Panc1 (cell line): ENCODE measurements at places on chromosomes 2 and 18. TPM values are rescaled to one million over a fixed set of nuclear protein-coding genes. Genes with fewer than 3 reads are reported as not detected.

- no peak for DNase-seq
Observed at GRCh38 chr18:63158676-63159291, 160.8 kb downstream of the BCL2 start.

- no peak for DNase-seq
Observed at GRCh38 chr2:120314690-120315366, 31.1 kb upstream of the INHBB start.

DNA sequence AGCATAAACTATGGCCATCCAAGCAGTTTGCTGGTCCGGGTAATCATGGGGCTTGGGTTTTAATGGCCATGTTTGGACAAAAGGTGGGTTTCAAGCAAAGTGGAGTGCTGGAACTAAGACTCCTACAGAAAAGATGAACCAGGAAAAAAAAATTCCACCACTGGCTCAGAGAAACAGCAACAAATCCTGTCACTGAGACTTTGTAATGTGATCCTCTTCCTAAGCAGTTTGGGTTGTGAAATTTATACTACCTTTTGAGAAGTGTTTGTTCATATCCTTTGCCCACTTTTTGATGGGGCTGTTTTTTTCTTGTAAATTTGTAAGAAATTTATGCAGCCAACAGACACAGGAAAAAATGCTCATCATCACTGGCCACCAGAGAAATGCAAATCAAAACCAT, 40.2 kb downstream of the MRPL33 start:
- no peak for DNase-seq

GRCh38 chr18:9974279-9974915, 60.6 kb downstream of the VAPA start:
- DNase-seq, result no peak

- no peak for DNase-seq
Observed at GRCh38 chr18:4510711-4511110, 55.6 kb upstream of the DLGAP1 start.

GRCh38 chr2:160425434-160426151, 68.0 kb downstream of the RBMS1 start:
- no peak for DNase-seq

DNA sequence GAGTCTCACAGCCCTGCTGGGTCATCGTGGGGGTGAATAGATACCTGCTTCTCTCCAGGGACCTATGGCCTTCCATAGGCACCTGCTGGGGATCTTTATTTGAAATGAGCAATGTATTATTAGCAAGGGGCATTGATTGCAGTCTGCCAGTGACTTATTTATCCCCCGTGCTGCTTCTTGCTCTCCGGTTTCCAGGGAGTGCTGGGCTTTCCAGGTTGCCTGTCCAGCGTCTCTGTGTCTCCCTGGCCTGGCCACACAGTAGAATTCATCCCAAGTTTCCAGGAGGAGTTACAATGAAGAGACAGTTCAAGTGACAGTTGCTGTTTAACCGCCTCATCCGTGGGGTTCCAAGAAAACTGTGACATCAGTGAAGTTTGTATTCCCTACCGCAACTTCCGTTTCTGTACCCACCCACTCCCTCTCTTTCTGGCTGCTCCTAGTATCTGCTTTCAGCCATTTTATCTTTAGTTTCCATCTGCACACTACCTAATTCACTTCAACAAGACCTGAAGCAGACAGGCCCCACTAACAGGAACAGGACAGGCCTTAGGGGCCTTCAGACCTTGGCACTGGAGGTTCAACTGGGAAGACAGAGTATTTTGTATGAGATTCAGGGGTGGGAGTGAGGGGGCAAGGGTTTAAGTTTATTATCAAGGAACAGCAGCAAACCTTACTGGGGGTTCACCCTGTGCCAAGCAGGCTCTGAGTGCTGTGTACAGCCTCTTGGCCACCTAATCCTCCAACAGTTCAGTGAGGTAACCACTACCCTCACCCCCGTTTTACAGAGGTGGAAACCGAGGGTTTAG, 134.8 kb downstream of the PRKCE start:
- no peak for DNase-seq

DNA sequence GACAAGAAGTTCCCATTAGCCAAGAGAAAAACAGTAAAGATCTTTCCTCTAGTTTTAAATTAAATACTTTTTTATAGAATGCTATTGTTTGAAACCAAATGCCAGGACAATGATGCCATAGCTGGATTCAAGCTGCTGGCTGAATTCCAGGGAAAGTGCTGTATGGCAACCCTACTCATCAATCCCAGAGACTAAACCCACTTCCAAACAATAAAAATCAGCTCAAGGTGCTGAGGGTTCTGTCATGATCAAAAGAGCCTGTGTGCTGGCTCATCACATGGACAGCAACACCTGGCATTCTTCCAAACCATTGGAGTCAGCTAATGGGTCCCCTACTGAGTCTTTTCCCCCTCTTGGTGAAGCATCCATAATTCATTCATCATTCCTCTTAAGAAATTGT, 53.7 kb upstream of the PARD3B start:
- no peak for DNase-seq

- no peak for DNase-seq
Observed at GRCh38 chr2:19738707-19739106, 163.1 kb downstream of the TTC32 start.

DNA sequence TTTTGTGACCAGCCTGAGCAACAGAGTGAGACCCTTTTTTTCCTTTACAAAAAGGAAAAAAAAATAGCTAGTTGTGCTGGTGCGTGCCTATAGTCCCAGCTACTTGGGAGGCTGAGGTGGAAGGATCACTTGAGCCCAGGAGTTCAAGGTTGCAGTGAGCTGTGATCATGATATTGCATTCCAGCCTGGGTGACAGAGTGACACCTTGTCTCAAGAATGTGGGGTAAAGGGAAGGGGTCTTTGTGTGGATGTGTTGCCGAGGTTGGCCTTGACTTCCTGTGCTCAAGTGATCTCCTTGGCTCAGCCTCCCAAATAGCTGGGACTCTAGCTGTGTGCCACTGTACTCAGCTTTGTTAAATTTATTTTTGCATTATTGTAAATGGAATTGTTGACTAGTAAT, 120.6 kb downstream of the ZNF407 start:
- DNase-seq, result no peak

DNA sequence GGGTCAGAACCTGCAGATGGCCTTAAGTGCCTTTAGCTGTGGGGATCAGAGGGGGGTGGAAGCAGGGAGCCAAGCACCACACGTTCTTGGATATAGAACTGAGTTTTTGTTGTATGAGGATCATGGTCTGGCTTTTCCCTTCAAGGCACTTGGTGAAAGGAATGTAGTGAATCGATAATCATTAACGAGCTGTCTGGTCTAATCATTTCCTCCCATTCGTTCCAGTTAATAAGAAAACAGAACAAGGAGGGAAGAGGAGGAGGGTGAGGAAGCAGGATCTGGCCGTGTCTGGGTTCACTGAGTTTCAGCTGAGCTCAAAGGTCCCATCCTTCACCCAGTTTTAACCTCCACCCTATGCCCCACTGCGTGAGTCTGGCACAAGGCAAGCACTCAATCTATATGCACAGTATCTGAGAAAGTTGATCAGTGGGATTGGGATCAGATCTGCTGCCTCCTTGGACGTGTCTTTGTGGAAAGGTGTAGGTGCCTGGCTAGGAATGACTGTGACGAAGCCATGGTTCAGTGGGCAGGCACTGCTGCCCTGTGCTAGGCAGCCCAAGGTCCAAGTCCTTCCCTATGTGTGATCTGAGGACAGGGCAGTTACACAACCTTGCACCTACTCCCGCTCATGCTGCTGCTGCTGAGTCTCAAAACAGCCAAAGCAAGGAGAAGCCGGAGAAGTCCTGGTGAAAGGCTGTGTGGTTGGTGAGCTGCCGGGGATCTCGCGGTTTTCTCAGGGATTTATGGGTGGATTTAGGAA, 54.8 kb downstream of the GALNT14 start:
- DNase-seq, result no peak

DNA sequence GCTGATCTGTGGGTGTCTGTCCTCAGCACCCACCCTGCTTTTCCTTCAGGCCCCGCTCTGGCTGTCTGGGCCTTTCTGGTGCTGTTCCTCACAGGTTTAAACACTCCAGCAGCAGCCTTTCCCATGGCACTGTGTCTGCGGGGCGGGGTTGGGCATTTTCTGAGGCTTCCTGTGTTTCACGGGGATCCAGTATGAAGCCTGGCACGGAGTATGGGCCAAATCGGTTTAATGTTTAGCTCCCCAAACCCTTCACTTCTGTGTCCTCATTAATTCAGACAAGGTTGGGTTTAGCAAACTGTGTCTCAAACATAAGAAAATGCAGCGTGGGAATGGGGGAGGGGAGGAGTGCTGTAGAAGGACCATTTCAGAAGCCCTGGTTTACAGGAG, 44.9 kb downstream of the HPCAL1 start:
- no peak for DNase-seq

GRCh38 chr2:205852457-205852856, 170.2 kb downstream of the NRP2 start:
- no peak for DNase-seq

DNA sequence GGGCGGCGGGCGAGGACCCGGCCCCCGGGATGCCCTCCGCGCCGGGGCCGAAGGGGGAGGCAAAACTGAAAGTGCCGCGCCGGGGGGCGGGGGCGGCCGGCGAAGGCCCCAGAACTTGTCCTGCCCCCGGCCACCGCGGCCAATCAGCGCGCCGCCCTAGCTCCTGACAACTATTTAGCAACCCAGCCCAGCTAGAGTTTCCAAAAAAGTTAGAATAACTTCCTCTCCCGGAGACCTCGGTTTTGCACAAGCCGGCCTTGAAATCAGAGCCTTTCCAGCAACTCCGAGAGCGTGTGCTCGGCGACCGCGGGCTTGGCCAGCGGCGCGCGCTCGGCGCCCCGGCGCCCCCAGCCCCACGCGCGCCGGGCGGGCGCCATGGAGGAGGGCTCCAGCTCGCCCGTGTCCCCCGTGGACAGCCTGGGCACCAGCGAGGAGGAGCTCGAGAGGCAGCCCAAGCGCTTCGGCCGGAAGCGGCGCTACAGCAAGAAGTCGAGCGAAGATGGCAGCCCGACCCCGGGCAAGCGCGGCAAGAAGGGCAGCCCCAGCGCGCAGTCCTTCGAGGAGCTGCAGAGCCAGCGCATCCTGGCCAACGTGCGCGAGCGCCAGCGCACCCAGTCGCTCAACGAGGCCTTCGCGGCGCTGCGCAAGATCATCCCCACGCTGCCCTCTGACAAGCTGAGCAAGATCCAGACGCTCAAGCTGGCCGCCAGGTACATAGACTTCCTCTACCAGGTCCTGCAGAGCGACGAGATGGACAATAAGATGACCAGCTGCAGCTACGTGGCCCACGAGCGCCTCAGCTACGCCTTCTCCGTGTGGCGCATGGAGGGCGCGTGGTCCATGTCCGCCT, at the start of gene TWIST2:
Gene TWIST2 (plus strand): TSS at position 245 of the 850 bp plus-strand sequence. CDS start 131 bp downstream, at position 376.
- DNase-seq, result no peak

GRCh38 chr2:101815154-101815553, 117.6 kb downstream of the MAP4K4 start:
- DNase-seq, result no peak

GRCh38 chr2:234427081-234428061, 69.5 kb downstream of the ARL4C start:
- no peak for DNase-seq

DNA sequence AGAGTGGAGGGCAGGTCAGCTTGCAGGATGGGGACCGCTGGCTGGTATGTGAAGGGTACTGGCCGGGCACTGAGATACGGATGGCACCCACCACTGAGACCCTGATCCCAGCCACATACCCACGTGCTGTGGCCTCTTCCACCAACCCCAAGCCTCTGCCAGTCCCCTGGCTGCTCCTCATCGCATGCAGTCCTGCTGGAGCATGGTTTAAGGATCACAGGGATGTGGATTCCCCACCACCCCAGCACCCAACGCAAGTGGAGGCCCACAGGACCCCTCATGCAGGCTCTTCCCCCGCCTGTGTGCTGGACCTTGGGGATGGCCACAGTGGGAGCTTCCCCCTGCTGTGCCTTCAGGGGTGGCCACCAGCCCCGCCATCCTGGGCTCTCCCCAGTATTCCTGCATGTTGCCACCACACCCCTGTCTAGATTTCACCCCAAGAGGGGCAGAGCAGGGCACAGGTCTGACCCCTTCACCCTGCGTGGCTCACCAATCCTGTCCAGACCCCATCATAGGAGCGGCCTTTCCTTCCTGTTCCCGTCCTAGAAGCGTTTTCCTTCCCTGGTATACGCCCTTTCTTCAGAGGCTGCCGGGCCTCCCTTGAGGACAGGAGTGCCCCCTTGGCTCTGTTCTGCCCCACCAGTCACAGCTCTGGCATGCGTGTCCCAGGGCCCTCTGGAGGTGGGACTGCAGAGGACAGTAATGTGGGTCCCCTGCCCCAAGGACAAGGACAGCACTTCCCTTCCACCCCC, 18.3 kb downstream of the MLPH start:
- no peak for DNase-seq

DNA sequence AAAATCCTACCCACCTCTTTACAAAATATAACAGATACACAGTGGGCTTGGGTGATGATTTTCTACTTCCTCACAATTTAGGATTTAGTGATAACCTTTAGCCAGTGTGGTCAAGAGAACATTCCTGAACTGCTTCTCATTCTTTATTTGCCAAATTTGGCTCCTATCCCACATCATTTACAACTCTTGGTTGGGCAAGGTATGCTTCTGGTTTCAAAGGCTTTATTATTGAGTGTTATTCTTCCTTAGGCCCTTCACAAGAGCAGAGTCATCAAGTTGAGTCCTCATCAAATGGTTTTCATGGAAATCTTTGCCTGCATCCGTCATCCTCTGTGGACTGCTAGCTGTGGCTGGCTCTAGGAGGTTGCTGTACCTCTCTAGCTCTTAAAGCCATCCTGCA, 472.0 kb upstream of the ETAA1 start:
- DNase-seq, result no peak

DNA sequence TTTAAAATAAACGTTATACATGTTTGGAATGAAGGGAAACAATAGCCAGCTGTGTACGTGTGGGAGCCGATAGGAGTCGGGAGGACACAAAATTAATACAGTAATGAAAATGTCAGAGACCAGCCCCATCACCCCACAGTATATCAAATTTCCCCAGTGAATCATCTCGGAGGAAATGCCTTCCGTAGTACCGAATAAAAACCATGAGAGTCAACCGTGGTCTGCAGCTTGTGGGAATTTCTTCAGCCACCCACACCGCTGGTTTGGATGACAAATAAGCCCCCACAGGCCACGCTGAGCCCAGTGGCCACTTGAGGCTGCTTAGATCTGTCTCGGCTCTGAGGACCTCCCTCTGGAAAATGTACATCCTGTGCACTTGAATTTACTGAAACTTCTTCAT, 133.7 kb downstream of the COL6A3 start:
- DNase-seq, result no peak

- DNase-seq, result no peak
Observed at GRCh38 chr2:9681427-9681817, 50.6 kb upstream of the YWHAQ start.

- DNase-seq, result no peak
Observed at GRCh38 chr2:47484396-47484795, 81.4 kb downstream of the MSH2 start.

DNA sequence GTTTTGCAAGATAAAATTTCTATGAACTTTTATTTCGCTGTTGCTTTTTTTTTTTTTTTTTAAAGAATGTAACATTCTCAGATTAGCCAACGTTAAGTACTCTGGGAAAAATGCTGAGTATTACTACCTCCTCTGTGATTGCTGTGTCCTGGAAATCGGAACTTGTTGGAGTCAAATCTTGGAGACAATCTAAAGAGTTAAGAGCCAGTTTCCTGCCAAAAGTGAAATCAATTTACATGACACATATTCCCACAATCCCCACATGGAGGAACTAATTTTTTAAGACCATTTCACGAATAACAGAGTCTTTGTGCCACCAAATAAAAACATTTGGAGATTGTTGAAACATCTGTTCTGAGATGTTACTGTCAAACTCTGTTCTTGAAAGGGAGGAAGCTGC, 127.8 kb downstream of the MEP1B start:
- DNase-seq, result no peak

The GALR1 gene
- total RNA-seq, result not detected

The CAMKMT gene
- total RNA-seq, result 12.6 TPM

The CD8B2 gene
- total RNA-seq, result not detected

The BIN1 gene
- 58.6 TPM for total RNA-seq

The FOXD4L1 gene
- total RNA-seq, result not detected

The TMBIM1 gene
- 114 TPM for total RNA-seq

The MAP4K3 gene
- 26.6 TPM for total RNA-seq
